D721Med (cell line): ENCODE measurements at places on chromosomes 2 and 18.

DNA sequence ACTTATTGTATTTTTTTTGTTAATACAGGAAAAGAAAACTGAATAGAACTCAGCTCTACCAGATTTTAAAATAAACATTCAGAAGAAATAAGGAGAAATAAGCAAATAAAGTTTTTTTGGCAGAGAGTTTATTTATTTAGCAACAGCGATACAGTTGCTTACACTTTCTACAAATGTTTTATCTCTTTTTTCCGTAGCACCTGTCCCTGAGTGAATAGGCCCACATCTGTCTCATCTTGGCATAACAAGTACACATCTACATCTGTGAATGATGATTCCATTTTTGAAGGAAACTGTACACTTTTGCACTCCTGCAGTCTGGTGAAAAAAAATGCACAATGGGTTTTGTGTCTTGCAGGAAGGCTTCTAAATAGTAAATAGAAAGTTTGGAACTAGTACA is 783.6 kb upstream of the ZEB2 start:
- DNase-seq = no peak

DNA sequence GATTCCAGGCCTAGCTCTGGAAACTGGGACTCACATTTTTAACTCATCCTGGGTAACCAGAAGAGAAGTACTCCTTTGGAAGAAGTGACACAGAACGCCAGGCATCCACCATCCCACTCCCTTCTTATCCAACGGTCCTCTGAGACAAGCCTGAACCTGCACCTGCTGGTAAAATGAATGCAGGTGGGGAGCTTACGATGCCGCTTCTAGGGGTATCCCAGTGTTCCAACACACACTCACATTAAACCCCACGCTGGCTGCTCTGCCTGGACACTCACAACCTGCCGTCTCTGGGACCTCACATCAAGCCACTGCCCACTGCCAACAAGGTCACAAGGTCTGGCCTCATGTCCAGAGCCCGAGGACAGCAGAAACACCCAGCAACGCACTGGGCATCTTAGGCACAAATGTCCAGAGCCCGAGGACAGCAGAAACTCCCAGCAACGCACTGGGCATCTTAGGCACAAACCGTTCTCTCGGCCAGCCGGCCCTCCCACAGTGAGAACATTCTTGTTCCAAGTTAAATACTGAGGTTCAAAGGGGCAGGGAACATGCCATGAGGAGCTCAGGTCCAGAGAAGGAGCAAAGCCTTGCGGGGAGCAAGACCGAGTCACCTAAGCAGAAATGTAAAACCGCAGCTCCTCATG is 9.9 kb downstream of the SLC66A2 start:
- no peak for DNase-seq

DNA sequence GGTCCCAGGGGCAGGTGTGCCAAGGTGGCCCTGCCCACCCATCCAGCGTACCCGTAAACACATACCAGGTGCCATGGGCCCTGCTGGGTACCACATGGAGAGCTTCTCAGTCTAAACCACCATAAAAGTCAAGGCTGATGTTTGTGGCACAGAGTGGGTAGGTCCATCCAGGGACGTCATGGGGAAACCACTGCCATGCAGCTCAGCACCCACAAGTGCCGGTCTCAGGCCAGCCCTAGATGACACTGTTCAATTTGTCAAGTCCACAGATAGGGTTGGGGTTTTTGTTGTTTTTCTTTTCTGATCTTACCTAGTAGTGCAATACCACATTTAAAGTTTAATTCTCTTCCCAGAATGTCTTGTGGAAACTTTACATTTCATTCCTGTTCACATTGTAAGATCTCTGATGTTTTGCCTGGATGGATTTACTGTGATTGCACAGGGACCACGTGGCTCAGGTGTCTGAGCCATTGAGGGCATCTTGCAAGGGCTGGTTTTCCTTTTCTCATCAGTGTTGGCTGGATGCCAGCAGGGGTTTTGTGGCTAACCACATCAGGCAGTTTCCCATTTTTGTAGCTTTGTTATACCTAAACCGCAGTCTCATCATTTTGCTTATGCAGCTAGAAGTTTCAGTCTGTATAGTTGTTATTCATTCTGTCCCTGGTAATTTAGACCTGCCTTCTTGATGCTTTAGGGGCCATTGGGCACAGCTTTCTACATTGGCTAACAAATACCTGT is 64.7 kb downstream of the STK25 start:
- no peak for DNase-seq

DNA sequence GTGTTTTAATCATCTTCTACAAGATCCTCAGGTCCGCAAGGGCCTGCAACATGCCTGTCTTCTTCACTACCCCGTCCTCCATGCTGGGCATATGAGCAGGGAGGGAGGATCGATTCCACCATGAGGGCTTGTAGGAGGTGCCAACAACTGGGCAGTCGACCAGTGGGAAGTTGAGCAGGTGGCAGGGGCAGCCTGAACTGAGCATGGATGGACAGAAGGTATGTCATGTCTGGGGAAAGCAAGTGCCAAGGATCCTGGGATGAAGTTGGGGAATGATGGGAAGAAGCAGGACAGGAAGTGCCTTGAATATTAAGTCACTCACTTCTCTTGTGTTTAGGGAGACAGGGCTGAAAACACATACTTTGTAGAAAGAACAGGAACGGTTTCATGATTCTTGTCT is 44.7 kb downstream of the CTIF start:
- no peak for DNase-seq

DNA sequence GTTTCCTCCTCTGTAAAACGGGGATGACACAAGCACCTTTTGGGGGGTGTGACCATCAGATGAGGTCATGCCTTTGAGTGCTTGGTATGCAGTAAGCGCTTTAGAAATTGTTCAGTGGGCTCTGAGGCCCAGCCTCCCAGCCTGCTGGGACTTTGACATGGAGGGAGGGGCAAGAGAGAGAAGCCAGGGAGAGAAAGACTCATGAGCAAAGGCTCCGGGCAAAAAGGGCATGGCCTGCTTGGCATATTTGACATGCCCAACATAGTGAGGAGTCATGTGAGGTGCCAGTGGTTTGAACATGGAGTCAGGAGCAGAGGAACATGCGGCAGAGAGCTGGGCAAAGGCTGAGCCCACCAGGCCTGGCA is 14.0 kb downstream of the TNS1 start:
- DNase-seq = no peak

DNA sequence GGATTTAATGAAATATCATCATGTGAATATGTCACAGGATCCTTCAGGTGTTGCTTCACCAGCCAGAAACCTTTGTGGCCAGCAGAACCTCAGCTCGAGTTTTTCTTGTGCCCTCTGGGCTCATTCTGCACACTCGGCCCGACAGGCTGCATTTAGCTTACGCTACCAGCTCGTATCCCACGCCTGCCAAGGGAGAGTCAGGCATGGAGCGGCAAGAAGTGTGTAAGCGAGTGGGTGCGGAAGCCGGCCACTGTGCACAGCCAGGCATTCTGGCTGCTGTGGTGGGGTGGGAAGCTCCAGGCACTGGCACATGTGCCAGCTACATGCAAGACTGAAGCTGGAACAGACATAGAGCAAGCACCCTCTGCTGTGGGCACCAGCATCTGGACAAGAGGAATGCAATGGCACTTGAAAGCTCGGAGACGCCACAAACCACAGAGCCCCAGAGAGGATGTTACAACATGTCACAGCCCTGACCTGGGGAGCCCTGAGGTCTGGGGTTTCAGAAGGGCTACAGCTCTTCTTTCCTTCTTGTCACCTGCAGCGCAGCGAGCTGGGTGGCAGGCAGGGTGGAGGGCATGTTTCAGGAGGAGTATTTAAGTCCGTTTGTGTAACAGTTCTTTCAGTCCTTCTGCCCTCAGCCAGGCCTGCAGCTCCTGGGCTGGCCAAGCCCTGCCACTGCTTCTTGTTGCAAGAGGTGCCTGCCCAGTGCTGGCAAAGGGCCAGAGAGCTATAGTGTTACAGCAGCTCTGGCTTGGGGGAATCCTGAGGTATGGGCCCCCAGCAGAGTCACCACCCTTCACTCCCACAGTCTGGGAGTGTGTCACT is 257.3 kb upstream of the HNMT start:
- DNase-seq = no peak

GRCh38 chr2:37871456-37872191 is 53.5 kb upstream of the RMDN2 start:
- DNase-seq = no peak

DNA sequence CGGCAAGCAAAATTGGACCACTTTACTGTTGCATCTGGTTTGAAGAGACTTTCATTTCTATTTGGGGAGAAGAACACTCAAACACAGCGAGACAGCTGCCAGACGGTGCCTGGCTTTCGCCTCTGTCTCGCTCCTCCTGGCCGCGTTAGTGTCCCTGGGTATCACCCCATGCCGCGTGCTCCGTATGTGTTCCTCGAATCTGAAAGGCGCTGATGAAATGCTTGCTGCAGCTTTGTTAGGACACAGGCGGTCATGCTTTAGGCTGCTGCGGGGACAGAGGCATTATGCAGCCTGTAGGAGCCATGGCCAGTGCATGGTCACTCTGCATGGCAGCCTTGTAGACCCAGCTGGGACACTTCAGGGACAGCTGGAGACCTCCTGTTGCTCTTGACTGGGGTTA is 53.9 kb downstream of the LDLRAD4 start:
- DNase-seq = no peak

GRCh38 chr2:239811111-239811781 is 213.9 kb downstream of the NDUFA10 start:
- no peak for DNase-seq

GRCh38 chr2:49702740-49703139 is 548.4 kb upstream of the FSHR start:
- DNase-seq = no peak

DNA sequence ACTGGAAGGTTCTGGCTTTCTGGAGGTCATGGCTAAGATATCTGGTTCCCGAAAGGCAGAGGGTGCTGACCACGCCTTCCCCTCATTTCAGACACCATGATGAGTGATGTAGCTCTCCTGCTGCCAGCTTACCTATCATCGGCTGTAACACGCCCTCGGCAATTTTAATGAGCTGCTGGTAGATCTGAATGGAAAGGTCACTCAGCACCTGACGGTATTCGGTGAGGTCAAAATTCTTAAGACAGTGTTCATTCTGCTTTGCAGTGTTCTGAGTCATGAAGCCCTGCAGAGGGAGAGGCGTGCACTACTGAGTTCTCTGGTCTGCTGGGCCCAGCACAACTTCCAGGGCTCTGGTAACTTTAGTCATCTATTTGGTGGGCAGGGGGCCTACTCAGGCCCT is 25.7 kb upstream of the ACAA2 start:
- DNase-seq = no peak

- no peak for DNase-seq
Measured at GRCh38 chr2:102588213-102588939, 31.0 kb upstream of the SLC9A2 start.

DNA sequence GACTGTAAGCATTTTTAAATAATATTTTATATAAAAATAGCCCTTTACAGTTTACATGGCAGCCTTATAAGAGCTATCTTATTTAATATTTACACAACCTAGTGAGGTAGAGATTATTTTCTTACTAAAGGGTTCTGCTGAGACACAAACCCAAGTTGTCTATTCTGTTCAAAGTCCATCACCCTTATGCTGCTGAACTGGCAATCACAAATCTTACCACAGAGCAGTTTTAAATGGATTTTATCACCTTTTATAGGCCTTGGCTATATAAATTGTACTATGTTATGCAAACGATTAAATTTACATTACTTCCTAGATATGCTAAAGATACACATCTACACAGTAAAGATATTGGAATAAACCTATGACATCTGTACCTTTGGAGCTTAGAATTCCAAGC is 40.7 kb downstream of the RBM45 start:
- no peak for DNase-seq

- no peak for DNase-seq
Measured at GRCh38 chr2:68819556-68819955, 51.6 kb downstream of the BMP10 start.
